Stimulated activated CD4-positive, alpha-beta T cell treated with anti-CD3 and anti-CD28 coated beads, Interleukin-4, amount 100 ng/mL, for 1 hour (primary cell): ENCODE measurements at places on chromosomes 12 and 14.

- no peak for DNase-seq
These were observed 10.8 kb downstream of the MLH3 start for GRCh38 chr14:75040507-75040906.

GRCh38 chr12:126247936-126248335 lies 1182.7 kb downstream of the AACS start:
- DNase-seq: no peak

- no peak for DNase-seq
These were observed 317.0 kb upstream of the TMPO start for GRCh38 chr12:98198261-98198982.

DNA sequence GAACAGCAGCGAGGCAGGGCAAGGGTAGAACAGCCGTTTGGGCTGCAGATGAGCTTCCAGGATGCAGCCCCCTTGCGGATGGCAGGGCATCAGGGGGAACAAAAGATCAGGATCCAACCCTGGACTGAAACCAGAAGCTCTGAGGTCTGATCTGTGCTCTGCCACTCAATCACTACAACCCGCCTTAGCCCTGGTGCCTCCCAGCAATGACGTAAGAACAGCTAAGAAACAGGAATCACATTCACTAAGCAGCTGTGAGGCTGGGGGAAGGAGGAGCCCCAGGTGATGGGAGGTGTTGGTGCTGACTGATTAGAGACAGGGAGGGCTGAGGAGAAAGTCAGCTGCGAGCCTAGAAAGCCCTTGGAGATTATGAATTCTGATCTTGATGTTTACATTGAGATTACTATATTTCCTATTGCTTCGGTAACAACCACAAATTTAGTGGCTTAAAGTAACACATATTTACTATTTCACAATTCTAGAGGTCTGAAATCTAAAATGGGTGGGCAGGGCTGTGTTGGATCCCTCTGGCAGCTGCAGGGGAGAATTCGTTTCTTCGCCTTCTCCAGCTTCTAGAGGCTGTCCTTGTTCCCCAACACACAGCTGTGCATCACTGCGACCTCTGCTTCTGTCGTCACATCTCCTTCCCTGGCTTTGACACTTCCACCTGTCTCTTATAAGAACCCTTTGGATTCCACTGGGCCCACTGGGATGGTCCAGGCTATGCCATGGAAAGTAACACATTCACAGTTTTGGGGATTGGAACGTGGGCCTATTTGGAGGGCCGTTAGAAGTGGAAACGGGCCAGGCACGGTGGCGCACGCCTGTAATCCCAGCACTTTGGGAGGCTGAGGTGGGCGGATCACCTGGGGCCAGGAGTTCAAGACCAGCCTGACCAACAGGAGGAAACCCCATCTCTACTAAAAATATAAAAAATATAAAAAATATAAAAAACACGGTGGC lies 6.1 kb upstream of the CD9 start:
- no peak for DNase-seq

DNA sequence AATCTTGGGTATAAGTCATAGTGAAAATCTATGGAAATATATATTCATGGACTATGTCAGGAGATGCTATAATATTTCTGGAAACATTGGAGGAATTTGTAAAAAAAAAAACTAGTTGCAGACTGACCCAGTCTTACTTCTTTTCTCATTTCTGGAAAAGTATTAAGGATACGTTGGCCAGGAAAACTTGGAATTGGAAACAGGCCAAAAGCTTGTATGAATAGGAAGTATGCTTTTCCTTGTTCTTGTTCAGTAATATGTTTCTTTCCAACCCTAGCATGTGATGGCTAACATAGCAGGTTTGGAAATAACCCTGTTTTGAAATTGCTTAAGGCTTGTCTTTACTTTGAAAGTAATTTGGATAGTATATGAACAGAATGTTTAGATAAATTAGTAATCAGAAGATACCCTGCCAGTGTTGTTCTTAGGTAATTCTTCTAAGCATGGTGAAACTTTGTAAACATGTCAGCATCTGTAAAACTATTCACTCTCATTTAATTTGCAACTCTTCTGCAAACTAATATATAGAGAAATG lies 316.2 kb downstream of the NPAS3 start:
- no peak for DNase-seq

DNA sequence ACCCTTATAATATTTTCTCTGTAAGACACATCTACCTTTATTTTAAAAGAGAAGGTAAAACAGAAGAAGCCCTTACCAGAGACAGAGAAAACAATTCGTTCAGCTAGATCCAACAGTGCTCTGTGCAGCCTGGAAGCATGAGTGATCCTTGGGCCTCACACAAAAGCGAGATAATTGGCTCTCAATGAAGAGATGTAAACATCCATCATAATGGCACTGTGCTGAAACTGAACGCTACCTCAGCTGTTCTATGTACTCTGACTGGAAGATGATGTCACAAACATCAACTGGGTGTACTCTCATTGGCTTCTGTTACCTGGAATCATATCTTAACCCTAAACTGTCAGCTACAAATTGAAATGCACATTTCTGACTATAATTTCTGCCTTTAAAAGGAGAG lies at the start of gene MGAT4C:
TSS of gene MGAT4C (minus strand) at position 229 of the 400 bp plus-strand sequence.
- DNase-seq: no peak

DNA sequence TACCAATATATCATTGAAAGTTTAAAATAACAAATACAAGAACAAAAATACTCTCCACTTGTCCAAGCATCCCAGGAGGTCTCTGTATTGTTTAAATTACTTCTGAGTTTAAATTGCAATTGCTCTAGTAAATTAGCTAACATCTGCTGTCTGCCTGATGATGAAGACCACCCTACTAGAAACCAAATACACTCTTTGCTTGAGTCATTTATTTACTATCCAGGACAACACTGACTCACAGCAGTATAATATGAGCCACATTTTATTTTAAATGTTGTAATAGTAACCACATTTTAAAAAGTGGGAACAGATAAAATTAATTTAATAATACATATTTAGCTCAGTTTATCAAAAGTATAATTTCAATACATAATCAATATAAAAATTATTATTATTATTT lies 62.9 kb upstream of the EEA1 start:
- no peak for DNase-seq

DNA sequence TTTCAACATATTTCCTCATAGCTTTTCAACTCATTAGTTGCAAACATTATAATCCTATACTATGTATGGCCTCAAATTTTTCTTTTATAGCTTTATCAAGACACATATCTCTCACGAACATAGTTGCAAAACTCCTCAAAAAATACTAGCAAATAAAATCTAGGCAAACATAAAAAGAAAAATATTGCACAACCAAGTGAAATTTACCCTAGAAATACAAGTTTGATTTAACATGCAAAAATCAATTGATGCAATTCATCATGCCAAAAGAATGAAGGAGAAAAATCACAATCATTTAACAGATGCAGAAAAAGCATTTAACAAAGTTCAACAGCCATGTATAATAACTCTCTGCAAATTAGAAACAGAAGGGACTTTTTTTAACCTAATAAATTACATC lies 33.3 kb upstream of the KCNH5 start:
- DNase-seq: no peak

DNA sequence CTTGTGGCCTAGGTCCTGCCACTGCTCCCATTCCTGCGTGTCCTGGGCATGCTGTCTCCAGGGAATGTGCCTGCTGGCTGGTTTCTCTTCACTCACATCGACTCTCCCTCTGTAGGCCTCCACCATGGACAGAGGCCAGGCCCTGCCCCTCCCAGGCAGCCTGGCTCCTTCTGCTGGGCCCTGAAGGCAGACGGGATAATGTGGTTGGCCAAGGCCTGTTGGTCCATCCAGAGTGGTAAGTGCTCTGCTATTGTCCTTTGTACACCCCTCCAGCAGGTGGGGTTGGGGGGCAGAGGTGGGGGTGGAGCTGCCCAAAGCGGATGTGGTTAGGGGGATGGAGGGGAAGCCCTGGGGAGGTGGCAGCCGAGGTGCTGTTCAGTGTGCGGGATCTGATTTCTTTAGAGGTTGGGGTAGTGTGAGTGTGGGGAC lies 9.5 kb upstream of the NR4A1 start:
- DNase-seq: peak; percentile 24

DNA sequence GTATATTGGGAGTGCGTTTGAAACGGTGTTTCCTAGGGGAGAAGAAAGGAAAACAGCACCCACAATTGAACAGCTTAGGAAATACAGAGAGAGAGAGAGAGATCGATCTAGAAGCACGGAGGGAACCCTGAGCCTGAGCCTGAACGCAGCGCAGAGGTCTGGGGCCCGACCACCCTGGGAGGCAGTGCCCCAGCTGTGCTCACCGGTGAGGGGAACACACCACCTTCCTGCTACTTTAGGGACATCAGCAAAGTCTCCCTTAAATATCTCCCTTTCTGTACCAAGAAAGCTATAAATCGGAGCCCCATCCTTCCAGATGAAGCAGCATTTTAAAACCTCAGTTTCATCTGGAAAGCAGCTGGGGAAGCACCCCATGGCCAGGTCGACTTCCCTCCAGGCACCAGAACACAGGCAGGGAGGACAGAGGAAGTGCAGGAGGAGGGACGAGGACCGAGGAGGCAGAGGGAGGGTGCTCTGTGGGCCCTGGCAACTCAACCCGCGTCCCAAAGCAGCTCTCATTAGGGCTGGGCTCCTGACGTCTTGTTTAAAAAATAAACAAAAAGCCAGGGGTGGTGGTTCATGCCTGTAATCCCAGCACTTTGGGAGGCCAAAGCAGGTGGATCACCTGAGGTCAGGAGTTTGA lies 12.2 kb downstream of the RIMBP2 start:
- no peak for DNase-seq

DNA sequence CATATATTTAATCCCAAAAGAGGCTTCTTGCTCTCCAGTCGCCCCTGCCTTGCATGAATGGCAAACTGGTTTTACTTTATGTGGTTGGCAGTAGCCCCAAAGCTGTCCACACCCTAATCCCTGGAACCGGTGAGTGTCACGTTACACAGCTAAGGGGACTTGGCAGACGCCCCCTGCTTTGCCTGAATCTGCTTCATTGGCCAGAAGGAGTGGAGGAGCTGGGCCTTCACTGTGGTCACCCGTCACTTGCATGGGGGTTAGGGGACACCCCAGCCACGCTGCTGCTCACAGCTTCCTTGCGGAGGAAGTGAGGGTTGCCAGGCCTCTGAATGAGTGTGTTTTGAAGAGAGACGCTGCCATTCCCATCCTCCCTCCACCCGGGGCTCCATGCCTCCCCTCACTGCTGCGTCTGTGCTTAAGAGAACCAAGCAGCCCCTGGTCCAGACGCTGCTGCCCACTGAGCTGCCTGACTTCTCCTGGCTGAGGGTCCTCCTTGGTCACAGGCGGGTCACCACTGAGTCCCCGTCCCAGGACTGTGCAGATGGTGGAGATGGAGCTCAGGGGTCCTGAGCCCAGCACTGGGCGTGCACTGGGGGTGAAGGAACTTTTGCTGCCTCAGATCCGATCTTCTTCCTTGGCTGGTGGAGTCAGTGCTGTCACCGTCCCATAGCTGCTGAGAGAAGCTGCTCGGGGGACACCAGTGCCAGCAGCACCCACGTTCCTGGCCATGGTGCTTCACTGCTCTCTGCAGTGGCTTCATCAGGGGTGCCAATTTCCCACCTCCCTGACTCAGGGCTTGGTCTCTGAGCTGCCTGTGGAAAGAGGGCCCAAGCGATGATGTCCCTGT lies 39.8 kb downstream of the GALNT9 start:
- no peak for DNase-seq

GRCh38 chr12:120583478-120584030 lies 2.4 kb upstream of the POP5 start:
- DNase-seq: peak; percentile 86

GRCh38 chr12:132270969-132271754 lies 58.2 kb downstream of the GALNT9 start:
- DNase-seq: no peak

GRCh38 chr14:90788031-90788430 lies 28.2 kb downstream of the TTC7B start:
- no peak for DNase-seq

DNA sequence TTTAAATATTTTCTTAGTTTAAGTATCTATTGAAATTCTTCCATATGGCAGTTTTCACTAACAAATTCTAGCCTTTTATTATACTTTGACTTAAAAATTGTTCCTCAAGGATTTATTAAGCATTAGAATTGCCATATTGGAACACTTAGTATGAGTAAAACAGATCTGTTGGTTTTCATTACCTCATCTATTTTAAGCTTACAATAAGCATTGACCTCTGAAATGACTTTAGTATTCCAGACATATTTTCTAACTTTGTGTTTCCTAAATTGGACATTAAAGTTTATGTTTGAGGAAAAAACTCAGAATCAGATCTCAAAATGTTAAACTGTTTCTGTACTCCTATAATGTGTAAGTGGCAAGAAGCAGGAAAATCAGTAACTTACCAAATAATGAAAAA lies 48.4 kb downstream of the CSRP2 start:
- DNase-seq: no peak

DNA sequence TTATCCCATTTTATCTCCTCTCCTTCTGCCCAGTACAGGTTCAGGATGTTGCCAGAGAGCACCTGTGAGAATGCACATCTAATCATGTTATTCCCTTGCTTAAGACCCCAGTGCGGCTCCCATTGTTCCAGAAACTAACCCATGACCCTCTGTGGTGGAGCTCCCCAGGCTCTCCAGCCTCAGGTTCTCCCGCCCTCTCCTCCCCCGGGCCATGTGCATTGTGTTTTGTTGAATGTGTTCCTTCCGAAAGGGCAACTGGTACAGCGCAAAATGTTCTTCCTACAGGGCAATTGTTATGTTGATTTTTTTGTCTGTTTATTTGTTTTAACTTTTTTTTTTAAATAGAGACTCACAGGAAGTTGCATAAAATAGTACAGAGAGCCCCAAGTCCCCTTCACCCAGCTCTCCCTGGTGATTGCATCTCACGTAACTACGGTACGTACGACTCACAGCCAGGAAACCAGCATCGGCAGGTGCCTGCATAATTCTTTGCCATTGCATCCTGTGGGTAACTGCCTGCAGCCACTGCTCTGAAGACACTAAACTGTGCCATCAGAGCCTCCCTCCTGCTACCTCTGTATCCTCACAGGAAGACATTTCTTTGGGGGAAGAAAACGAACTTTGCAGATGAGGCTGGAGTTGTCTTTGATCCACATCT lies 31.2 kb downstream of the TMEM132C start:
- no peak for DNase-seq

GRCh38 chr12:27805238-27805637 lies 25.2 kb upstream of the MANSC4 start:
- DNase-seq: no peak

GRCh38 chr12:55724226-55724939 lies 4.2 kb downstream of the RDH5 start:
- peak; percentile 65 for DNase-seq

GRCh38 chr14:21527318-21527679 lies 1.2 kb upstream of the SALL2 start:
- no peak for DNase-seq

DNA sequence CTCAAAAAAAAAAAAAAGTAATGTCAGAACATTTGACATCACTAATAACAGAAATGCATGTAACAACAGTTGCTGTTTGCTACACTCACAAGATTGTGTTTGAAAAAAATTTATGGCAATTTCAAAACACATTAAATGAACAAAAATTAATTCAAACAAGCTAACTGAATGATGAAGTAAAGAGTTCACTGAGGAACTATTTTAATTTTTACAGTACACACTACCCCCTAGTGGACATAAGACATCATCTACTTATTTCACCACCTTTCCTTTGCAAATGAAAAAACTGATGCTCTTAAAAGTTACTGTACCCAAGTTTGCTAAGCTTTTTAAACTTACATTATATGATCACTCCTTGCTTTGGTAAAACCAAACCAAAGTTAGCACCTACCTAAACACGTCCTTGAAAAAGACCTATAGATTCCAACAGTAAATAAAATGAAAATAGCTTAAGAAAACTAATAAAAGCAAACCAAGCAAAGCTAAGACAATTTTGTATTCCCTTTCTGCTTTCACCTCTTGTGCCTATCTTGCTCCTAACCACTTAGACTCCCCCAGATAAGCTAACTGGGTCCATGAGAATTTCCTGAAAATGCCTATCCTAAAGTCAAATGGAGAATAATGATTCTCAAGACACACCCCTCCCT lies 22.2 kb downstream of the UBE2N start:
- no peak for DNase-seq
